Umbilical cord (tissue), 2 donors: ENCODE measurements at places on chromosomes 4 and X.
A peak's percentile ranks its signal among the peaks of the same experiment; 100 is the strongest.

DNA sequence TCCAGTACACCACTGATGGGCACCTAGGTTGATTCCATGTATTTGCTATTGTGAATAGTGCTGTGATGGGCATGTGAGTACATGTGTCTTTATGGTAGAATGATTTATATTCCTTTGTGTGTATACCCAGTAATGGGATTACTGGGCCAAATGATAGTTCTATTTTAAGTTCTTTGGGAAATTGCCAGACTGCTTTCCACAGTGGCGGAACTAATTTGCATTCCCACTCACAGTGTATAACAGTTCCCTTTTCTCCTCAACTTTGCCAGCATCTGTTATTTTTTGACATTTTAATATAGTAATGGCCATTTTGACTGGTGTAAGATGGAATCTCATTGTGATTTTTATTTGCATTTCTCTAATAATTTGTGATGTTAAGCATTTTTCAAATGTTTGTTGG is 25.9 kb downstream of the CC2D2A start:
- no peak for DNase-seq

DNA sequence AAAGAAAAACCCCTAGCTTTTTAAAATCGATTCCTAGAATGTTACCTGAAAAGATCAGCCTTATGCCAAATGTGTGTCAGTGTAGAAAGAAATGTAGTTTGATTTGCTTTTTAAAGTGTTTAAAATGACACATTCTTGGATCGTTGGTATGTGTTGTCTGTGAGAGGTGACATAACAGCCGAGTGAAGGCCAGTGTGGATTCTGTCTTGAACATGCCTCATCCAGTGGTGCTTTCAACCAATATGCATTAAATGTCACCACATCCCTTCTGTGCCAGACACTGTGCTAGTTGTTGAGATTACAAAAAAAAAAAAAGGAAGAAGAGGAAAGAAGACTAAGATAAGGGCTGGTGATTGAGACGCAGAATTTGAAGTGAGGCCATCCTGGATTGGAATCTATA is 994.2 kb upstream of the TENM3 start:
- no peak for DNase-seq

DNA sequence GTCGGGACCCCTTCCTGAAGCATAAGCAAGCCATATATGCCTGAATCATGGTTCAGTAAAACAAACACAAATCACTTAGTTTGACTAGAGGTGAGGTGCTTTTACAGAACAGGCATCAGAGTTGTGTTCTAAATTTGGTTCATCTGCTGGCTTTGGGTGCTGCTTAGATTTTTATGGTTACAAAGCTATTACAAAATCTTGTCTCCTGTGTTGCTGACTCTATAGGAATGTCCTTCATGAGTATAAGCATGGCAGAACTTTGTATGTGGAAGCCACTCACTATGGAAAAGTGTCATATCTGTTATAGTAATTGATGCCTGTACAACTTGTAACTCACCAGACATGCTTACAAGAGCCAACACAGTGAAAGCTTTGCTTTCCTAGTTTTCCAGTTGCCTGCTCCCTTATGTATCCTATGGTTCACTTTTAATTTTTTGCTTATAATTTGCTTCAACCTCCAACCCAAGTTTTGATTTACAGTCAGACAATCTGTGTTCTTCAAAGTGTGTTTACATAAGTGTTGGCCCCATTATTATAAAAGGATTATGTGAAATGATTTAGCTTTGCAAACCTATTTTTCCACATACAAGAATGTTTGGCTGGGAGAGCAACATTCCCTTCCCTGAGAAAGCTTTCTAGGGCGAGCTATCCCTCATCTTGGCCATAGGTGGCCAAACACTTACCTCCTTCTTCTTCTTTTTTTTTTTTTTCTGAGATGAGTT is 30.0 kb upstream of the CYP2U1 start:
- DNase-seq: no peak

GRCh38 chr4:112327965-112328733 is 31.0 kb downstream of the ALPK1 start:
- peak; percentile 55 for DNase-seq

GRCh38 chr4:84750260-84750959 is 167.5 kb downstream of the CDS1 start:
- DNase-seq: peak; percentile 77

DNA sequence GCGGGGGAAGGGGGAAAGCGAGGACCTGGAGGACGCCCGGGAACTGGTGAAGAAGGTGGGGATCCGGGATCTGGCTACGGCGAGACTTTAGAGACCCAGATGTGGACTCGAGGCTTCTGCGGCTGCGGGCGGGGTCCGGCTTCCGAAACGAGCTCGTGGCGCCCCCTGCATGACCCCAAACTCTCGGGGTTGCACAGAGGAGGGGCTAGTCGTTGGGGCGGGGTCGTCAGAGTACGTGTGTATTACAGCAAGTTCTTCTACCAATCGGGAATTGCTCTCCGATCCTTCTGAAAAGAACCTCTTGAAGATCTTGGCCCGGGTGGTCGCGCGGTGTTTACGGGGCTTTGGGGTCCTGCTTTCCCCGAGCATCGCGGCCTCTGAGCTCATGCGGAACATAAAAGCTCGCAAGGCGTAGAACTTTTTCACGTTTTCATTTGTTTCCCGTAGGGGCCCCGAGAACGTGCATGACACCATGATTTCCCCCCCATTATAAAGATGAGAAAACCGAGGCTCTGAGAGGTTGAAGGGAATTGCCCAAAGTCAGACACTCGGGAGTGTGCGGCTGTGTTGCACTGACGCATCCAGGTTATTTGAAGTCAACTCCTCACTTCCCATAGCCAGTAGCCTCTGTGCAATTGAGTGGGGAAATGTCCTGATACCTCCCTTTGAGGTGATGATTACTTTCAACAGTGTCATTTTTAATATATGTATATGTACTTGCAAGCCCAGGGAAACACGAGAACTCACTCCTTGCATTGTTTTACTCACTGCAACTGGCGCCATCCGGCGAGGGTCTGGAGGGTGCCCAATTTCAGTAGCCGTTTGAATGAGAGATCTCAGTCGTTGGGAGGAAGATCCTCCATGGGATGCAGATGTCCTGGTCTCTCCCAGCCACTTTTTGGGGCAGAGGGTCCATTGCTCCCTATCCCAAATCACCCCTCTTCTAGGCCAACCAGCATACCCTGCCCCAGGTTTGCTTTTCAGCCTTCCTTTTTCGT is at the start of gene BEND4:
Gene BEND4, minus strand, starts transcription at position 149 of the 998 bp plus-strand sequence. CDS start 512 bp downstream, outside the sequence.
- peak; percentile 1 for DNase-seq

DNA sequence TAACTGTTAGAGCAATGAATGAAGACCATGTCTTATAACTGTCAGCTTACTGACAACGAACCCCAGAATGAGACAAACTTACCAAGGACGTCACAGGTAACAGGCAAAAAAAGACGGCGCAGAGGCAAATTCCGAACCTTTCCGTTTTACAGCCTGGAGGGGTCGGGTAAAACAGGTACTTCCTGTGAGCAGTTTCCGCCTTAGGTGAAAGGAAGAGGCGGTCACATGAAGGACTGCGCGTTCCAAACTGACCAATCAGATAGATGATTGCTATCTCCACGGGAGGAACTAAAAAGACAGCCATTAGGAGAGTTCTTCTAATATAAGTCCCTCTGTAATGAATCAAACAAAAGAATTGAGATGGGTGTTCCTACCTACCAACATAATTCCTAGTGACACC is at the start of gene COX7B2:
Gene COX7B2, minus strand, starts transcription at position 168 of the 400 bp plus-strand sequence. CDS start 174,053 bp downstream, outside the sequence.
- DNase-seq: no peak

DNA sequence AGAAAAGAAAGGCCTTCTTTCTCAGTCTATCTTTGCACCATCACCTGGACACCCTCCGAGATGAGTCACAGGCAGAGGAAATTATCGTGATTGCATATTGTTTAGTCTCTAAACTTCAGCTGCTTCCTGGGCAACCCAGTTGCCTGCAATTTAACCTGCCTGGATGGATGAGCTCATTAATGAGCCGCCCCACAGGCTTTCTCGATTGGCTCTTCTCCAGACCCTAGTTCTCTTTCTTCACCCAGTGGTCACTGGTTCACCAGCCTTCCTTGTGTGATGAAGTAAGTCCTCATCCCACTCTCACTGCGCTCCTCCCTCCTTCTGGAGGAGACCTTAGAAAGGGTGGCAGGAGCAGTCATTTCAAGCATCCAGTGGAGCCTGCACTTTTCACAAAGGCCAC is 94.4 kb downstream of the SOWAHB start:
- DNase-seq: peak; percentile 27

DNA sequence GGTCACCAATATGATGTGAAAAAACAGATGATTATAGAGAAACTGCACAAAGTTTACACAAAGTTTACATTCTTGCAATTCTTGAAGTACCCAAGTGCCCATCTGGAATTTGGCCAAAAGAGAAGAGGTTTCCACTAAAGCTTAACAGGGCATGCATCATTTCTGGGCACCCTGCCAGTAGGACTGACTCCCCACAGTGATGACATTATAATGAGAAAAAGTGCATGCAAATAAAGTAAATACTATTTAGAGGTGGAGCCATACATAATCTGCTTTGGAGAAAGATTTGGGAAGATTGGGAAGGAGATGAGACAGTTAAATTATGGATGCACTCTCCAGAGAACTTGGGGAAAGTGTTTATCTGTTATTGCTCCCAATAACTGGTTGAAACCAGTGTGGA is 93.7 kb upstream of the TRPC3 start:
- peak; percentile 9 for DNase-seq

DNA sequence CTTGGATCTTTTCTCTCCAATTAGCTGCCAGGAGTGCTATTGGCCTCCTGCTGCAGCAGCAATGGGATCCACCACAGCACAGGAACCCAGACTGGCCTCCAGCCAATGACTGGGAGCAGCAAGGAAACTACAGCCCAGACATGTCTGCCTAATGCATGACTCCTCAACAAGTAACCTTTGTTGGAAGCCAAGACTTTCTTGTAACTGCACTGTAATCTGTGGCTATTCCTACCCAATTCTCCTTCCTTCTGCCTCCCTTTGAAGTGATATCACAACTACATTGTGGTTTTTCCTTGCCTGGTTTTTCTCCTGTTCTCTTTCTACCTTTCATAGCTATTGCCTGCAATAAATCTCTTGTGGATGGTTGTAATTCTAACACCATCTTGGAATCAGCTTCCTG is 39.8 kb downstream of the SNCA start:
- DNase-seq: no peak

DNA sequence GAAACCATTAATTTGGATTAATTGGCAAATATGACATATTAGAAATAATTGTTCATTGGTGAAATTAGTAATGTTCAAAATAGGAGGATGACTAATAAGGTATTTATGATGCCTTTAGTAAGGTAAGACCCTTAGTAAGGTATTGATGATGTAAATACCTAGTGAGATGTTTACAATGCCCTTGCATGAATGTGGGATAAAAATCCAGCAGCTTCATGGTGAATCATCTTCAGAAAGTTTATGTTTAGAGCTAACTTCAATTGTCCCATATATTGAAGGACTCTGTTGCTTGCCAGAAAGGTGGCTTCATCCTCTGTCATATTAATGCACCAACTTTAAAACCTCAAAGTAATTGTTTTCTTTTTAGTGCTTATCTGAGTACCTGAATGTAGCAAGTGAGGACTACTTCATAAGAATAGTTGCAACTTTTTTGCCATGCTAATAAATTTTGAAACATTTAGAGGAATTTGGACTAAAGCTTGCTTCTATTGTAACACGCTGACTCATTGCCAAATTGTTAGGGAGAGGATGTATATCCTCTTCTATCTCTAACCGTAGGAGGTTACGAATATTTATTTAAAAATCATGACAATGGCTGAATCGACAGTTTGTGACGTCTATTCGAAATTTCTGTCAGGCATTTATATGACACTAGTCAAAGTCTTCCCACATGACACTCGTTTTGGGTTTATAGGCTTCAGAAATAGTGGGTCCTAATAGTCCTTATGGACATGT is 174.1 kb upstream of the HS3ST1 start:
- DNase-seq: no peak

DNA sequence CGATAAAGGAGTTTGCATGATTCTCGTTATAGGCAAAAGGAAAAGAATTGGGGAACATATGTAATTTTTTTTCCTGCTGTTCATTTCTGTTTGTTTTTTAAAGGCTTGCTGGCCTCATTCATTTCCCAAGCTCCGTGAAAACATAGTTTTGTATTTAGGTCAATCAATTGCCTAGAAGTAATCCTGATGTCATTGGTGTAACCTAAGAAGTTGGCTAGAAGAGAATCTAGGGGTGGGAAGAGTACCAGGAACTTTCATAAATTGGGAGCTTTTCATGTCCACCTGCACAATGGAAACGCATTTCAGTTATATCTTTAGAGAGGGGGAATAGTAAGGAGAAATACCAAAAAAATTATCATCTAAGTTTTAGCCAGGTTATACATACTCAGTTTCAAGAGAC is 3.8 kb downstream of the RAPGEF2 start:
- DNase-seq: no peak

GRCh38 chrX:27767387-27767786 is 40.4 kb upstream of the MAGEB10 start:
- no peak for DNase-seq

GRCh38 chrX:7261672-7262332 is 113.8 kb upstream of the PUDP start:
- no peak for DNase-seq

GRCh38 chrX:12949205-12949926 is 25.5 kb upstream of the TMSB4X start:
- DNase-seq: no peak

DNA sequence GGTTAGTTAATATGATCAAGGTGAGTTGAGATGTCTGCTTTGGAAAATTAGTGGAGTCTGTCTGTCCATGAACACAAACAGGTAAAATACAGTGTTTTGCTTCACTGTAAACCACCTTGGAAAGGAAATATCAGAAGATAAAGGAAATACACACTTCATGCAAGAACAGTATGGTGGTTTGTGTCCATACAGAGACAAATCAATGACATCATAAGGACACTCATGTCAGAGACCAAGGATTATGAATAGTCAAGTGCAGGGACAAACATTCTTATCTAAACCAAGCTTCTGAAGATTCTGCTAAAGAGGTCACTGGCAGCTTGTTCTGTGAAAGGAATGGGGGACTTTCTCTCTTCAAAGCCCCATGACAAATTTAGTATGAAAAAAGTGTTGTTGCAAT is 322.9 kb upstream of the F9 start:
- DNase-seq: no peak

GRCh38 chrX:130851569-130851968 is 51.4 kb downstream of the ENOX2 start:
- no peak for DNase-seq

DNA sequence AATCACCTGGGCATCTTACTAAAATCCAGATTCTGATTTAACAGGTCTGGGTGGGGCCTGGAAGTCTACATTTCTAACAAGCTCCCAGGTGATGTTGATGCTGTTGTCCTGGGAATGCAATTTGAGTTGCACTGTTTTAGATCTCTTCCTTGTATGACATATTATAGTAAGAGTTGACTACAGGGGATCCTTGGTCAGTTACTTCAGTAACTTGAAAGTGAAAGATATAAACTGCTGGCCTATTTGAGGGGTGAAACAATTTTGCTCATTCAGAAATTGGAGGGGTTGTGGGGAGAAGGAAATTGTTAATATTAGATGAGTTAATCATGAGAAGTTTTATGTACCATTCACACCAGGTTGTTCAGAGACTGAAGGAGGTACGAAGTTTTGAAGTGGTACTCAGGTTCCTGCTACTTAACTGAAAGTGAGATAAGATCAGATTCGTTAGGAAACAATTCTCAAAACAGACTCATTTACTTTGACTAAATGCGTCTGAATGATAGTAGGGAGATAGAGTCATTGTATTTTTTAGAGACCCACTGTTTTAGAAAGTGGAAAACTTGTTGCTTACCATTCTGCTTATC is 12.5 kb downstream of the SH2D1A start:
- DNase-seq: no peak
